ENCODE measurements at places on chromosomes 12 and 14.

DNA sequence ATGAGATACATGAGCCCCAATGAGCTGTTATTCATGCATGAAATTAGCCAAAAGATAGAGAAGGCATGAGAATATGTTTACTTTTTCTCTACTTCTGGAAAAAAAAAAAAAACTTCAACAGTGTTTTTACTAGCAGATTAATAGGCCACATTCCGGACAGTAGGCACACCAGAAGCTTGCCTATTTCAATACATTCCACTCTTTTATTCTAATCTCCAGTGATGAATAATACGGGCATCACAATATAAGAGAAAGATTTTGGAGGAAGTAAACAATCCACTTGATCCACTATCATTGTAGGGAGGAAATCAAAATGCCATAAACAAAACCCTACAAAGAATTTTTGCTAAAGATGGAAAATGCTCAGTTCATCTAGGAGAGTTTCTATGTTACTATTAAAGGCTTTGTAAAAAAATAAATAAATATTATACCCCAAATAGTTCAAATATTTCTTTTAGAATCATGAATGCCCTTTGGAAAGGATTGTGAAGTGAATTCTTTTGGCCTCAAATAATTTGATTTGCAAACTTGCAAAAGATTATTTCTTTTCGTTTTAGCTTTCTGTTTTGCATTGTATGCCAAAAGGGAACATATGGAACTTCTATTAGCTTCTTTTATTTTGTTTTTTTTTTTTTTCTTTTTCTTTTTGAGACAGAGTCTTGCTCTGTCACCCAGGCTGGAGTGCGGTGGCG is 232.6 kb downstream of the EPS8 start:
- DNase-seq, result no peak

DNA sequence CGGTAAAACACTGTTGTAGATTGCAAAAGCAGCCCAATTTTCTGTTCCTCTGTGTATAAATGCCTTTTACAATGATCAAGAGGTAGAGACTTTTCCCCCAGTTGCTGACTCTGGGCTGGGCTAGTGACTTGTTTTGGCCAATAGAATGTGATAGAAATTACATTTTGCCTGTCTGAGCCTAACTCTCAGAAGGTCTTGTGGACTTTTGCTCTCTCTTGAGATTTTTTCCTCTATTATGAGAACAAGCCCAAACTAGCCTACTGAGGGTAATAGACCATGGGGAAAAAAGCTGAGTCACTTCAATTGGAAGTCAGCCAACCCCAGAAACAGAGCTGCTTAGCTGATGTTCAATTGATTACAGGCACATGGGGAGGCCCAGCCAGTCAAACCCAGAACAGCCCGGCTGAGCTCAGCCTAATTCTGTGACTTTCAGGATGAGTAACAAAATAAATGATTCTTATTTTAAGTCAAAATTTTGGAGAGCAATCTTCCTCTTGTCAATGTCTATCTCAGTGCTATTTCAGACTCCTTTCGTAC is 61.4 kb downstream of the MYF5 start:
- DNase-seq, result peak; percentile 71

- DNase-seq, result no peak
These were observed 78.6 kb upstream of the IFNG-AS1 start for GRCh38 chr12:67910360-67911274.

DNA sequence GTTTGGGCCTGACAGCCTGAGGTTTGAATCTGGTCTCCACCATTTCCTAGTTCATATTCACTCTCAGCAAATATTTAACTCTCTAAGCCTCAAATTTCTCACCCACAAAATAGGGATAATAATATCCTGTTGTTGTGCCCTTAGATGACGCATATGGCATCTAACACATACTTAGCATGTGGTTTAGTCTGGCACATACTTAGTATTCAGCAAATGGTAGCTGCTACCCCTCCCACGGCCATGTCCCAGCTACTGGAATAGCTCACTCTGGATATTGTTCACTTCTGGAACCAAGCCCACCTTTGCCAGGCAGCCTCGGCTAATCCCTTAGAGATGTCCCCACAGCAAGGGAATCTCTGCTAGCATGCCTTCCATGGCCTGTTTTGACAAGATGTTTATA is 53.3 kb downstream of the BICD1 start:
- DNase-seq, result no peak

DNA sequence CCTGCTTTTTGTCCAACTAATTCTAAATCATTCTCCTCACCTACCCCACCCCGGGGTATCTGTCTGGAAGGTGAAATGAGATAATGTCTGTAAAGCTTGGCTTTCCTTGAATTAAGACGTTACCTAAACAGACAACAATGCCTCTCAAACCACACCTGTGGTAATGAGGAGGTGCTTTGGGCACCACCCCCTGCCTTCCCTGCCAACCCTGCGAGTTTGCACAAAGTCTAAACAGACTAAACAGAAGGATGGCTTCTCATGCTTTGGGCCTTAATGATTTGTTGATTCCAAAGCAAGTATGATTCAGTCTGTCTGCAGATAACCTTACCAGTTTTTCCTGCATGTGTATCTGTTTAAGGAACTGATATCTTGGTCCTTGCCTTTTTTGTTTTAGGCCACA is 82.4 kb downstream of the ZFC3H1 start:
- no peak for DNase-seq

DNA sequence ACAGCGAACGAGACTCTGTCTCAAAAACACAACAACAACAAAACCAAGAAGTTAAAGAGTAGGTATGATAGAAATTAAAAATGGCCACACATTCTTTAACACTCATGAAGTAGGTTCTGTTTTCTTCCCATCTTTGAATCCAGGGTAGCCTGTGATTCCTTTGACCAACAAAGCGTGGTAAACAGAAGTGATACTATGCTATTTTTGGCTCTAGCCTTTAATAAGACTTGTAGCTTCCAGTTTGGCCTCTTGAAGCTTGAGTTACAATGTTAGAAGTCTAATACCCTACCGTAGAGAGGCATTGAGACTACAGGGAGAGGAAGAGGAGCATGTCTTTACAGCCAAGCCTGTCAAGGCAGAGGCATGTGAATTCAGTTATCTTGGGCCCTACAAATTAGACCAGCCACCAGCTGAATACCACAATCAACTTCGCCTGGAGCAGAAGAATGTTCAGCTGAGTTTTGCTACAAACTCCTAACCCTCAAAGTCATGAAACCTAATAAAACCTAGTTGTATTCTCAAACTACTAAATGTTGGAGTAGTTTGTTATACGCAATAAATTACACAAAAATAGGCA is 4.9 kb upstream of the NEMF start:
- DNase-seq, result no peak

DNA sequence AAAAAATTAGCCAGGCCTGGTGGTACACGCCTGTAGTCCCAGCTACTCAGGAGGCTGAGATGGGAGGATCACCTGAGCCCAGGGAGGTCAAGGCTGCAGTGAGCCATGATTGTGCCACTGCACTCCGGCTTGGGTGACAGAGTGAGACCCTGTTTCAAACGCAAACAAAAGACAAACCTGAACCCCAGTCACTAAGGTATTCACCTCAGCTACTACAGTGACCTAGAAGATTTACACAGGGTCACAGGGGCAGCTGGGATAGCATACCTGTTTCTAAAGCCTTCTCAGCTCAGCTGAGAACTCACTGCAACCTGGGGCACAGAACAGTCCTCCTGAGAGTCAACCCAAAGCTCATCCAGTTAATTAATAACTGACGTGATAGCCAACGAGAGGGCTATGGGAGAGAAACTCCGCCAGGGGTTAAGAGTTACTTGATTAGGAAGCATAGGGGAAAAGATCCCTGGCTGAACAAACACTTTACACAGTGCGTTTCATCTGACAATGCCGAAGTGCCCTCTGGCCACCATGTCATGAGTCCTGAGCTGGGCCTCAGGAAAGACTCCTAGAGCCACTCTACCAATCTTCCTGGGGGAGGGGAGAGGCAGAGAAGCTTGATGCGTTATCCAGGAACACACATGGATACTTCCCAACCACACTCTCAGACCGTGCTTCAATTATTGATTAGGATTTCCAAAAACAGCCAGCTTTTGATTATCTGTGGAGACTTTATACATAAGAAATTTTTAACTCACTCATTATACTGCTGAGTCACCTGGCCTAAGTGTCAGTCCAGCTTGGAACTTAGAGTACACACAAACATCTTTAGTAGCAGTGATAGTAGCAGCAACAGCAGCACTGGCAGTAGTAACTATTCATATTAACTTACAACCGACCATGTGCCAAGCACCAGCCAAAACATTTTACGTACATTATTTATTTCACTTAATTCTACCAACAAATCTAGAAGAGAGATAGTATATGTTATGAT is 48.2 kb downstream of the FOXN3 start:
- no peak for DNase-seq

DNA sequence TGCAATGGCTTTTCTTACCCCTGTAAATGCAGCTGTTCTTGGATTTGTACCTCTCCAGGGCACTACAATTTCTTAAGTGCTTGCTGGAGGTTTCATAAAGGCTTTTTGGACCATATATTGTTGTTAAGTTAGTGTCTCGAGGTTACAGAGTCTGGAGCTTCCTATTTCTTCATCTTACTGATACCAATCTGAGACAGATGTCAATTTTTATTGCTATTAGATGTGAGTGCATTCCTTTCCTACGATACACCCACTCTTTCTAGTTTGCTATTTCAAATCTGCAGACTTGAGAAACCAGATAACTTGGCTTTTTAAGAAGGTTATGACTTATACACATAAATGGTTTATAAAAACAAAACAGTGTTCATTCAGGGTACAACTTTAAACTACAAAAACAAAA is 2.1 kb downstream of the NOXRED1 start:
- DNase-seq, result no peak

- no peak for DNase-seq
These were observed 10.8 kb downstream of the DPF3 start for GRCh38 chr14:72883109-72883508.

DNA sequence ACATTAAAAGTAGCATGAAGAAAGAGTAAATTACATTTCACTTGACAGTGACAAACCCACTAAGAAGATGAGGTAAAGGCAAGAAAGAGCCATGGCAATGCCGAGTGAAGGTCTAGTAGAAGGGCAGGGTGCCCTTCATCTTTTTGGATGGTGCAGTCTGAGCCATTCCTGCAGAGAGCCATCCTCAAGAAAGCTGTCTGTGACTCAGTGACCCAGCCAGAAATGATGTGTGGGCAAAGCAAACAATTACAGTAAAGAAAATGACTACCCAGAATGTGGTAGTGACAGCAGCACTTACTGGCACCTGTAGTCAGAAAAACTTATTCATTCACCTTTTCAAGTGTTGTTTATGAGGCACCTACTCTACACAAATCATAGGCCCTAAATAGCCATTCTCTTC is 281.7 kb downstream of the DUSP6 start:
- no peak for DNase-seq

DNA sequence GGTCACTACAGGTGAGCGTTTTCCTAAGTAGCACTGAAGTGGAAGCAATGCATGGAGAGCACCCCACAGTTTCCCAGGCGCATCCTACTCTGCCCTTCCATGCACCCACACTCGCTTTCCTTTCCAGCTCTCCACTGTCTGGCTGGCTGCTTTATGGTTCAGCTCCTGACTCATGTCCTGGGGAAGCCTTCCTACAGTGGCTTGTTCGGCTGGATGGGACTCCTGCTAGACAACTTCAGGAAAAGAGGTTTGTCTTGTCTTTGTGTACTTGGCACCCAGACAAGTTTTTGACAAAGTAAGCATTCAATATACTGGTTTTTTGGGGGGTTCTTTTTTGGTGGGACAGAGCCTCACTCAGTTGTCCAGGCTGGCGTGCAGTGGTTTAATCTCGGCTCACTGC is 21.6 kb downstream of the PPM1H start:
- no peak for DNase-seq

DNA sequence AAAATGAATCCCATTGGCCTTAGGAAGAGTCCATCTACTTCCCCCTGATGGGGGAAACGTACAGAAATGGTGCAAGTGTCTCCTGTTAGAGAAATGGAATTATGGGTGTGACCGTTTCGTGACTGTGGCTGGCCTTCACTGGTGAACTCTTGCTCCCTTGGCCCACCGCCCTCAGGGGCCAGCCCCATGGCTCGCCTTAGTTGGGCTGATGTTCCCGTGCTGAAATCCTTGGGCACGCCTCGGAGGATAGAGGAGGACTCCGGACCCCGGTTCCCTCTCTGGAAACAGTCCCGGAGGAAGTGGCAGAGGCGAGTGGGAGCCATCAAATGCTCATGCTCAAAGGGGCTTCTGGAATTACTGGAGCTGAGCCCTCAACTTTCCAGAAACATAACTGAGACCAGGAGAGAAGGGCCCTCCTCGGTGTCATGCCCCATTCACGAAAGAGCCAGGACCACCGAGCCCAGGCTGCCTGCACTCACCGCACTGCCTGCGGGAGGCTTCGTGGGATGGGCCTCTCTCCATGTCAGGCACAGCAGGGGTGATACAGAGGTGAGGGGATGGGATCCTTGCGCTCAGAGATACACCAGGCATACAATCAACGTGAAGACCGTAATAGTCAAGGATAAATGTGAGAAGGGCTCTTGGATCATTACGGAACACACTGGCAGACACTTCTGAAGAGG is 10.1 kb upstream of the CACNA2D4 start:
- no peak for DNase-seq

DNA sequence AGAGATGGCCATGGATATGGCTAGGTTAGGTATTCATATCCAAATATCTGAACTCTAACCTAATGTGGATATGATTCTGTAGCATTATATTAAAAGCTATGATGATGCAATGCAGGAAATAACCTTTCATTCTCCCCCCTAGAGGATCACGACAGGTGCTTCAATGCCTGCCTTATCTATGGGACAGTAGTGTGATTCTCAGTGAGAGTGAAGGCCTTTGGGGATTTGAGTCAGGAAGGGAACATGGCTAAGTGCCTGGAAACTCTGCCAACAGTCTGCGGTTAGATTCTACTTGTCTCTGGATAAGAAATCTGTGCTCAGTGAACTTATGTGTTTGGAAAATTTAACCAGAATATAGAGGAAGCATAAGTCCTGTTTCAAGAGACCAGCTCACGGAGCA is 81.8 kb downstream of the SLC38A1 start:
- no peak for DNase-seq

- no peak for DNase-seq
These were observed 4.7 kb downstream of the FGD6 start for GRCh38 chr12:95212586-95212985.

DNA sequence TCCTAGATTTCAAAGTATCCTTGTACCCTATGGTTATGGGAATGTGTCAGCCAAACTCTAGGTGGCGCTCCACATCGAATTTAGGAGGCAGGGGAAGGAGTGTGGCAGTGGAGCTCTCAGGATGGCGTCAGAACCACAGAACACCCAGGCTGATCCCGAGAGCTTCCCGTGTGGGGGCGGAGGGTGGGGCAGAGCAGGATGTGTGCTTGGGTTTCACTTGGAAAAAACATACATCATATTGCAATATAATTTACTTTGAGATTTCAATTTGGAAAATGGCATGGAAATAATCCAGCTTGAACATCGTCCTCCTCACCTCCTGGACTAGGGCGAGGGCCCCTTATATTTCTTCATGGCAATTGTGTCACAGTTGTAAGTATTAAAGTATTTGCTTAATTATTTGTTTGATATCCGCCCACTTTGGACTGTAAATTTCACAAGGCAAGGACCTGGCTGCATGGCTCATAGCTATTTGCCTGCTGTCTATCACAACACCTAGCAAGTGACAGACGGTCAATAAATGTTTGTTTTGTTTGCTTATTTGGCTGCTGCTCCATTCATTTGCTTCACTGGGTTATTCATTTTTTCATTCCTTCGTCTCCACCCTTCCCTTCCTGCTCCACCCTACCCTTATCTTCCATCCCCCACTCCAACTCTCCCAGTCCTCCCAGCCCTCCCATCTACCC is 221.5 kb upstream of the HMGA2 start:
- DNase-seq, result peak; percentile 52
